ENCODE measurements at places on chromosomes 11 and 22.

GRCh38 chr22:49632199-49633009 is 195.3 kb downstream of the BRD1 start:
- peak; percentile 7 for DNase-seq

DNA sequence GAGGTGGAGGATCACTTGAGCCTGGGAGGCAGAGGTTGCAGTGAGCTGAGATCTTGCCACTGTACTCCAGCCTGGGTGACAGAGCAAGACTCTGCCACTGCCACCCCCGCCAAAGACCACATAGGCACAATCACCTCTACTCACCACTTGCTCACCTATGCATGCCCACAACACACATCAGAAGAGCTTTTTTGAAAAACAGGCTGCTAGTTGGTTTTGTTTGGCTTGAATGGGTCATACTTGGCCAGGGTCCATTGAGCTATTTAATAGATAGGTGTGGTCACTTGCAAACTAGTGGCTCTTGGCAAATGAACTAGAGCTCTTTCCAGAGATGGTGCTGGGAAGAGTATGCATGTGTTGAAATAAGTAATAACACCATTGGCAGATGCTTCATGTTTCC is 80.1 kb downstream of the EMSY start:
- no peak for DNase-seq

- DNase-seq = no peak
Measured at GRCh38 chr22:21455334-21456089, 11.7 kb upstream of the TMEM191C start.

DNA sequence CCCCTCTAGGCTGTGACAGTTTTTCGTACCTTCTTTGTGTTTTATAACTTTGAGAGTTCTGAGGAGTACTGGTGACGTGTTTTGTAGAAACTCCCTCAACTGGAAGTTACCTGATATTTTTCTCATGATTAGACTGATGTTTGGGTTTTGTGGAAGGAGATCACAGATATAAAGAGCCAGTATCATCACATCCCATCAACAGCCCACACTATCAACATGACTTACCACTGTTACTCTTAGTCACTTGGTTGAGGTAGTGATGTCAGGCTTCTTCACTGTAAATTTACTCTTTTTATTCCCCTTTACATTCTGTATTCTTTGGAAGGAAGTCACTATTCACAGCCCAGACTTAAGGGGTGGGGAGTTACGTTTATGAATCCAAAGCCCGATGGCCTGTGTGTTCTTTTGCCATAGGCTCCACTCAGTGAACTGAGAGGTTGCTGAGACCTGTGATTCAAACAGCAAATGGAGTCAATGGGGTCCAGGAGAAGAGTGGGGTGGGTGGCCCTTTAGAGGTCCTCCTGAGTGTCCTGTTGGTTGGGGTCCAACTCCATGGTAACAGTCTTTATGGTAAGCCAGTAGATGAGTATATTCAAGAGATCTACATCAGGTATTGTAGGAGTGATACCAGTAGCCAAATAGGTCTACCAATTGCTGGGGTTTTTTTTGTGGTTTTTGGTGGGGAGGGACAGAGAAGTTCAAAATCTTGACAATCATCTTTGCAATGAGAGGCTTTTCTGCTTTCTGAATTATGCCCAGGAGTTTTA is 15.2 kb upstream of the MS4A4E start:
- no peak for DNase-seq

DNA sequence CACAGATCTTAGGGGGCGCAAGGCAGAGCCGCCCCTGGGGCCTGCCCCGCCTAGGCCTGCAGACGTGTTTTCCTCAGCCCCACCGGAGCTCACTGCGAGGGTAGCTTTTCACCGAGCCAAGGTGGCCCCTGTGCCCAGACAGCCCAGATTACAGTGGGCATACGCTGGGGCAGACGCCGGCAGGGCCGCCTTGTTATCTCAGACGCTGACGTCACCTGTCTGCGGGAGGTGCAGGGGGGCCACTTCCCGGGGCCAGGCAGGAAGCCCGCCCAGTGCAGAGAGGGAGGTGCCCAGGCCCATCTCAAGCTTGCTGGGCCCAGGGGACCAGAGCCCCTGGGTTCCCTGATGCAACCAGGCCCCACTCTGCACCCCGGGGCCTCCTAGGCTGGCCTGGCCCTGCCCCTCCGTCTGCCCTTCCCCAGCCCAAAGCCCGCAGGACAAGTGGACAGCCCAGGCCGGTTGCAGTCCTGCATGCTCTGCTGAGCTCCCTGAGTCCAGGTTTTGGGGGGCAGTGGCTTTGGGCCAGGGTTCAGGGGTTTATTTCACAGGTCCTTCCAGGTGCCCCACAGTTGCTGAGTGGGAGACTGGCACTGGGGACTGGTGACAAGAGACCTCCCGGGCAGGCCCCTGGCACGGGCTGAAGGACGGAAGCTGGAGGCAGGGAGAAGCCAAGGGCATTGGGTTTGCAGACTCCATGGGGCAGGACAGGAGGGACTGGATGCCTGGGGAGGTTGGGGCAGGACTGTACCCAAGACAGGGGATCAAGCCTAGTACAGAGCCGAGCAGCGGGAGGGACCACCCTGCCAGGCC is 38.6 kb downstream of the IGF2 start:
- DNase-seq = no peak

GRCh38 chr11:66316849-66317251 is at the start of gene CD248:
Gene CD248 (minus strand): TSS chr11:66317044. CDS start chr11:66317027, 17 bp downstream.
- DNase-seq = no peak

DNA sequence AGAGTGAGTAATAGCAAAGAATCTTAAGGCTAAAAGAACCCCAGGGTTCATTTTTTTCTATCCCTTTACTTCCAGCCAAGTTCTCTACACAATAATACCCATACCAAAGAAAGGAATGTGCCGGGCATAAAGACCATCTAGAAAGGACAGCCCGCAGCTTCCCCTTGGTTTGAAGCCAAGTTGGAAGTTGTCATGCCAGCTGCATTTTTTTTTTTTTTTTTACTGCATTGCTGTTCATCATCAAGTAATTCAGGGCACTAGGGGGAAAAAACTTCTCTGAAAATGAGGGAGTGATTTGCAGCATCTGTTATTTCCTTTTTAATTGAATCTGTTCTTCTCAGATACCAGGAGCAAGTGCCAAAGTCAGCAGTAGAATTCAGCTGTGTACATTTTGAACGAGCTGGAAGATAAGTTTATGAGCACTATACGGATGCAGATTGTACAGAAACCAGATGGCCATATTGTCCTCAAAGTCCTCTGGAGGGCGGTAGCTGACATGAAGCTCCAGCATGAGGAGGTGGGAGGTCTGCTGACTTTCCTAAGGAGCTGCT is 56.4 kb downstream of the UBASH3B start:
- no peak for DNase-seq

- no peak for DNase-seq
Measured at GRCh38 chr11:117823294-117823945, 1.1 kb downstream of the FXYD2 start.

DNA sequence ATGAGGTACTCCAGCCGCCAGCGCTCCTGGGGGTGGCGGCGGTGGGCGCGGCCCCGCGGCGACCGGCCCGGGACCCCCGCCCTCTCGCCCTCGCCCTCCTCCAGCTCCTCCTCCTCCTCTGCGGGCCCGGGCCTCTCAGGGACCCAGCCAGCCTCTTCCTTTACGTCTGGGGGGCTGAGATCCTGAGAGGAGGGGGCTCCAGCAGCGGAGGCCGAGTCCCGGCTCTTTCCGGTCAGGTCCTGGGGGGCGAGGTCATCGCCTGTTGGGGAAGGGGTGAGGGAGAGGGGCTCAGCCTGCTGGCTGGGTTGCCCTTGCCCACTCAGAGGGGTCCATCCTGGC is 4.3 kb downstream of the ZFTA start:
- no peak for DNase-seq

- no peak for DNase-seq
Measured at GRCh38 chr11:98559961-98560360, 460.8 kb upstream of the CNTN5 start.

GRCh38 chr11:36153551-36153950 is 135.7 kb downstream of the COMMD9 start:
- DNase-seq = no peak

DNA sequence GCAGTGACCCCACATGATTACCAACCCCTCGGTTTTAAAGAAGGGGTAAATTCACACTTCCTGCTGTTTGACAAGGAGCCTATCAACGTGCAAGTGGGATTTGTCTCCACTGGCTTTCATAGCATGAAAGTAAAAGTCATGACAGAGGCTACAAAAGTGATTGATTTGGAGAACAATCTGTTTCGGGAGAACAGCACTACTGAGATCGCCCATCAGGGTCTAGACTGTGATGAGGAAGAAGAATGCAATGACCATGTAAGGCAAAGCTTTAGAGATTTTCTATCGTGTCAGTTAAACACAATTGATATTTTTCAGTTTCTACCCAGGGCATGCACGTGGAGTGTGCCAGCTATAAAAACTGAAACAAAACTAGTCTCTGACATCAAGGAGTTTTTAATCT is 41.7 kb downstream of the HORMAD2 start:
- DNase-seq = no peak

GRCh38 chr11:101091781-101092180 is 37.8 kb downstream of the PGR start:
- no peak for DNase-seq

DNA sequence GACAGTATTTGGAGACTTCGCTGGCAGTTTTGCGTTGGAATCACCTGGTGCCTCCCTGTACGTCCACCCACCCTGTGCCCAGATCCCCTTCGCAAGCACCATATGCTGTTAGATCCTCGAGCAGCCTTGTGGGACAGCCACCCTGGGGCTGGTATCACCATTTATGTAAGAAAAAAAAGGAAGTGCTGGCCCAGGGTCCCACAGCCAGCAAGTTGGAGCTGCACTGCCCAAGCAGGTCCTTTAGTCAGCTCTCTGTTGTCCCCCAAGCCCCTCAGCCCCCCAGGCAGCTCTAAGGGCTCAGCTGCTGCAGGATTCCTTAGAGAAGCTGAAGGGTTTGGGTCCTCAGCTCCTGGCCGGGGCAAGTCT is 80.3 kb downstream of the FBLN1 start:
- DNase-seq = no peak

DNA sequence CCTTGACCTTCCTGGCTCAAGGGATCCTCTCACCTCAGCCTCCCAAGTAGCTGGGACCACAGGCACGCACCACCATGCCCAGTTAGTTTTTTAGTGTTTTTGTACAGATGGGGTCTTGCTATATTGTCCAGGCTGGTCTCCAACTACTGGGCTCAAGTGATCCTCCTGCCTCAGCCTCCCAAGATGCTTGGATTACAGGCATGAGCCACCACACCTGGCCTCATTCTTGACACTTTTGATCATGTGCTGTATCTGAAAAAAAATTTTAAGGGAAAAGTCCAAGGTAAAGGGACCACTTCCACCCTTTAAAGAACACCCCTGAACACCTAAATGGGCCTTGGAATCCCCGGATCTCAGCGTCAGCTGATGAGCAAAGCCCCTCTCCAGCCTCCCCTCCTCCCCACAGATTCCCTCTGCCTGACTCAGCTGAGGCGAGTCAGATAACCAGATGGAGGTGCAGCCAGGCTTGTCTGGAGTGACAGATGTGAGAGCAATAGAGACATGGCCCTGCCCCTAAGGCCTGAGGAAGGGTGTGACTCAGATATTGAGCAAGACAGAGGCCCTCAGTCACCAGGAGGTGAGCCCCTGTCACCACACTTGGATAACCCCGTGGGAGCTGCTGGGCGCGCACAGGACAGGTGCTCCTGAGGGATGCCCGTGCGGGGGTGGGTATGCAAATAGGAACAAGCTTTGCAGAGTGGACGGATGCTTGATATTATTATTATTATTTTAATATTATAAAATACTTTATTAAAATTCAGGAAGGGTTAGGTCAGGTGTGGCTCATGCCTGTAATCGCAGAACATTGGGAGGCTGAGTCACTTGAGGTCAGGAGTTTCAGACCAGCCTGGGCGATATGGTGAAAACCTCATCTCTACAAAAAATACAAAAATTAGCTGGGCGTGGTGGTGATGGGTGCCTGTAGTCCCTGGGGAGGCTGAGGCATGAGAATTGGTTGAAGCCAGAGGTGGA is 5.0 kb upstream of the CCDC88B start:
- DNase-seq = no peak

GRCh38 chr11:873706-874105 is 31.1 kb downstream of the TSPAN4 start:
- no peak for DNase-seq

DNA sequence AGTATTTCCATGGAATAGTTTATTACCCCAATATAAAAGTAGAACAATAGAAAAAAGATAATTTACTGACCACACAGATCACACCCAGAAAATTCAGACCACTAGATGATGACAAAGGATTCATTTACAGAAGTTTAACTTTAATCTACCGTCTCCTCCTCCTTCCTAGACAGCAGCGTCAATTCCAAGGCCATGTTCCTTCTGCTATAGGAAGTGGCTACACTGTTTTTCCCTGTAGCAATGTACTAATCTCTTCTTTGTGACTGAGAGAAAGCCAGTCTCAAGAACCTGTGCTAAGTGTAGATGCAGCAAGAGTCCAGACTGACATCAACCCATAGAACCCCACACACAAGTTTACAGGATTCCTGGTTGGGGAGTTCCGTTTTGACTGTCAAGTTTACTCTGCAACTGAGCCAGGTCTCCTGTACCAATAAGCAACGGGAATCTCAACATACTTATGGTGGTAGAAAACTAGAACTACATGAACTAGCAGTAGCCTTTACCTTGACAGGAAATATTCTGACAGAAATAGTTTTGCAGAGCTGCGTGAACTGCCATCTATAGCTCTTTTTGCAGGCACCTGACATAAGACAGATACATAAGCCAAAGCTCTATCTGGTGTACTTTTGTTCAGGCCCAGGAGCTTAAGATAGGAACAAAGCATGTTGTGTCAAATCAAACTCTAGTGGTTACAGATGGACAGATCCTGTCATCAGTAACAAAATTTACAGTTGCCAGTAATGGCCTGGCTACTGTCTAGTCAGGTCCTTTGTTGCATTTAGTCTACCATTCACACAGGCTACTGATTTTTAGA is 42.9 kb downstream of the MRTFA start:
- no peak for DNase-seq

DNA sequence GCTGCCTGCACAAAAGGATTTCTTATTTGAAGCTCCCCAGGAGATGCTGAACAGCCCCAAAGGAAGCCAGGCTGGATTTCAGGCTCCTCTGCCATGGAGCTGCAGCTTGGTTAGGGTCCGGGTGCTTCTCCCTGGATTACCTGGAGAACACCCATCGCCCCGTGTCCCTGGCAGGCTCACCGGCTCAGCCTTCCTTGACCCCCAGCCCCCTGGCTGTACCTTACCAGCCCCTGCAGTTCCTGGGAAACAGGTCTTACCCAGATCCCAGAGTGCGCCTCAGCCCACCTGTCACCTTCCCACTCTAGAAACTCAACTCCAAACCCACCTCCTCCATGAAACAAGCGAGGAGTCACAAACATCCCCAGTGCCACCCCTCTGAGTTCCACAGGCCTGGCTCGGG is 45.3 kb upstream of the CD5 start:
- DNase-seq = no peak

DNA sequence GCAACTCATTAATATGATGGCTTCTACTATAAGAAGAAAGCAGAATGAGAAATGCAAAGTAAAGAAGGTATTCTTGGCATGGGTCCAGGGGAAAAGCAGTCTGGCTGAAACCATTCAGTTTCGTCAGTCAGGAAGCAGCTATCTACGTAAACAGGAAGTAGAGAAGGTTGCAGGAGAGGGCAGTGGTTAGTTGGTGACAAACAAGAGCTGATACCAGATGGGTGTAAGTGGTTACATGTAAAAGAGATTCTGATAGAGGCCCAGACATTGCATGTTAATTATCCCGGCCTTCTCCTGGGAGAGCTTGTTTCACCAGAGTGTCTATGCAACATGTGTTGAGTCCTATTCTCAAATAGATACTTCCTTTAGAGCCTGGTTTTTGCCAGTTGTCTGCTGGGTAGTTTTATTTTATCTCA is 58.4 kb upstream of the PSMA1 start:
- DNase-seq = peak; percentile 93
